Thyroid gland (tissue), 4 donors: ENCODE measurements at places on chromosomes 13 and 19.

DNA sequence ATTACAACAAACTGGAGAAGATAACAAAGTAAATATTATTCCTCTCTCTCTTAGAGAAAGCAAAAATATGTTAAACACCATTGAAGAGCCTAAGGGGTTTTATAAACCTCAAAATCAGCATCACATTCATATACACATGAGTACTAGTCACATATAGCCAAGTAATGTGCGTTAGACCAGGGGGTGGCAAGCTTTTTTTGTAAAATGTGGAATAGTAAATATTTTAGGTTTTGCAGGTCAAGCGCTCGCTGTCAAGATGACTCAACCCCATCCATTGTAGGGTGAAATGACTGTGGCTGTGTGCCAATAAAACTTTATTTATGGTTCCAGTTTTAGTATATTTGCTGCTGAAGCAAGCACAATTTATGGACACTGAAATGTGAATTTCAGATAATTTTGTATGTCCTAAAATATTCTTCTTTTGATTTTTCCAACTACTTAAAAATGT is 21.7 kb downstream of the RFX2 start:
- no peak for DNase-seq

DNA sequence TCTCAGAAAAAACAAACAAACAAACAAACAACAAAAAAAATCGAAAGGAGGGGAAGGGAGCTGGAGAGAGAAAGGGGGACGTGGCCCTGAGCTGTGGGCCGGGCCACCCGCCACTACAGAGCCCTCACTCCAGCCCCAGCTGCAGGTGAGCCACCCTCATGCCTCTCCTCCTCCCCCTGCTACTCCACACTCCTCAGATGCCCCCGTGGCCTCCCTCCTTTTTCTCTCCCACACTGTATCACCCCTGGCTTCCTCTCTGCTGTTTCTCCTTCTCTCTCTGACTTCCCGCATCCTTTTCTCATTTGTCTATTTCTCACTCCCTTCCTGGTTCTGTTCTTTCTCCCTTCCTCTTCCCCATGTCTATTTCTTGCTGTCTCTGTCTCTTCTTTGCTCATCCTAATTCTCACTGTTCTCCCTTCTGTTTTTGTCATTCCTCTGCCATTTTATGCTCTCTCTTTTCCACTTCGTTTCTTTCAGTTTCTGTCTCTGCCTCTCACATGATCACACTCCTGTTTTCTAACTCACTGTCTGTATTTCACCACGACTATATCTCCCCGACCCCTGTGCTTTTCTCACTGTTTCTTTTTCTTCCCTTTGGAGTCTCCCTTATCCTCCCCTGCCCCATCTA is 2.7 kb downstream of the KLK2 start:
- DNase-seq, result no peak

- no peak for DNase-seq
Measured at GRCh38 chr13:27264181-27264580, 6.4 kb upstream of the RASL11A start.

DNA sequence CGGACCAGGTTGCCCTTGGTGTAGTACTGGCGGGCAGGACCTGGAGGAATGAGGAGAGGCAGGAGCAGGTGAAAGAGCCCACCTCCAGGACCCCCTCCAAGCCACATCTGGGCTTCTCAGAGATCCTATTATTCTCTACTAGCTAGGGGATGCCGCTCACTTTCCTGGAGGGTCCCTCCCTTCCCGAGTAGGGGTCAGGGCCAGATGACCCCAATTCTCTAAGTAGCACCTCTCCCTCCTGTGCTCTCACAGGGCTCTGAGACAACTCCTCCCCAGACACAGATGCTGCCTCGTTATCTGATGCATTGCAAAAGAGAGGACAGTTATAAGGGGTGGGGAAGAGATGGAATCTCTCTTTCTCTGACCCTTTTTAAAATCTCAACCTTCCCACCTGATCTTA is 22.9 kb downstream of the GP6 start:
- no peak for DNase-seq
